ENCODE measurements at places on chromosomes 12 and 14.

- peak; percentile 6 for DNase-seq
Observed at GRCh38 chr14:94011795-94012194, 14.3 kb upstream of the OTUB2 start.

GRCh38 chr12:52402873-52403540 lies 3.1 kb downstream of the KRT82 start:
- no peak for DNase-seq

DNA sequence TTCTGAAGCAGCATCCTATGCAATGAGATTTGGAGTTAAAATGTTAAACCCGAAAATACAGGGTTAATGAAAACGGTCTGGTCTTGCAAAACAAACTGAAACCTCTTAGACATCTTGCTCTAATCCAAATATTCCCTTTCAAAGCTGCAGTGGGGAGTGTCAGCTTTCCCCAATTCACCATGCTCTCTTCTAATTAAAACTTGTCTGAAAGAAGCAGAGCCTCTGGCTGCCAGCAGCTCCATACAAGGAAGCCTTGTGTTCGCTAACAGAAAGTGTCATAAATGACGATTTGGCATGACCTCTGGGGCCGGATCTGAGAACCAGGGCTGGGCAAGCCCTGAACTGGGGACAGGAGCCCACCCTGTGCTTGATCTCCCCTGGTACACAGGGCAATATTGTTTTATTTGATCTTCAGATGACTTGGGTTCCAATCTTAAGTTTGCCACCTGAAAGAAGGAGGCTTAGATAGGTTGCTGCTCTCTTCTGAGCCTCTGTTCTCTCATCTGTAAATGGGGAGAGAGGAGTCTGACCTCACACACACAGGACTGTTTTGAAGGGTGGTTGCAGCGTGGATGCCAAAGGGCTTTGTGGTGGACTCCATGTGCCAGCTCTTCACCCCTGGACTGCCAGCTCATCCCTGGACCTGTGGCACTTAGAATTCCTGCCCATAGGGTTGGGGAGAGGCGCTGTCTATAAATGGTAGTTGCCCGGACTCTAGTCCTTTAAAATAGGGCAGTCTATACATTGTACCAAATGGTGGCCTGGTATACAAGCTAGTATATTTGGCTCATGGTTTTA lies 7.8 kb downstream of the KMT5A start:
- no peak for DNase-seq

DNA sequence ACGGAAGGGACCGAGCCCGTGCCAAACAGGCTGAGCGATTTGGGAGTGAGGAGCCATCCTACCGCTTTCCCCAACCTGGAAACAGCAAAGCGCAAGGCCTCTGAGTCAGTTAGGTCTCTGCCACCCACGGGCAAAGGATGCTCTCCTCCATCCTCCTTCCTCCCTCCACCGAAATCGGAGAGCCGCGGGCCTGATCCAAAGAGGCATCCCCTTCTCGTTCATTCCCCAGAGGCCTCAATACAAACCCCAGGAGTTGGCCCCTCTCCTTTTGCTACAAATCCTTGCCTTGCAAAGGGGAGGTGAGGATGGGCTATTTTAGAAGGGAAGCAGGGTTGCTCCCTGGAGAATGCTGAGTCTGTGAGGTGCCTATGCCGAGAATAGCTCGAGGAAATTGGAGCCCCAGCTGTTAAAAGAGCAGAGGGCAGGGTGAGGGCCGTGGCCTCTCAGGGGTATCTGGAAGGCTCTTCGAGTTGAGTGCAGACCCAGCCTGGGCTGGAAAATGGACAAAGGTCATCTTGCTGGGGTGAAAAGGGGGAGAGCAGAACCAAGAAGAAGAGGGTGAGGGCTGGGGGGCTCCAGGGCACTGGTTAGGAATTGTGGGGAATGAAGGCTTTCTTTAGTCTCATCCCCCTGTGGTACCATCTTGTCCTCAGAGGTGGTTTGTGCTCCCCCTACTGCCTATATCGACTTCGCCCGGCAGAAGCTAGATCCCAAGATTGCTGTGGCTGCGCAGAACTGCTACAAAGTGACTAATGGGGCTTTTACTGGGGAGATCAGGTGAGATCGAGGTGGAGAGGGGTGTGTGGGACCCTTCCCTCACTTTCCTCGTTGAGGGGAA lies 1.1 kb downstream of the TPI1 start:
- DNase-seq, result peak; percentile 45

DNA sequence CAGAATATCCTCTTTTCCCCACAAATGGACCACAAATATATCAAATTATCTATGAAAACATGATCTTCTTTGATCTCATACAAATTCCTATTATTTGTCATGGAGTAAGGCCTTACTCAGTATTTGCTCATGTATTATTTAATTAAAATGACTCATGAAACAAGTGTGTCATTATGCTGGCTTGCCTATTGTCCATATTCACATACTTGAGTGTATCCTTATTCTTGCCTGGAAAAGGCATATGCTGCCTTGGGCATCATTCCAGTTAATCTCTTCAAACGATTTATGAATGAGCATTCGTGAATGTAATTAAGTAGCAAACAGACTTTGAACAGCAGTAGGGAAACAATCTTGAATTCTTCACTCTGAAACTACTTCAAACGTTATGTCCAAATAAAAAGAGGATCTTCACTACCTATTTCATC lies 22.6 kb upstream of the SNRPF start:
- DNase-seq, result no peak

- DNase-seq, result no peak
Observed at GRCh38 chr14:92917041-92917940, 5.7 kb upstream of the CHGA start.

DNA sequence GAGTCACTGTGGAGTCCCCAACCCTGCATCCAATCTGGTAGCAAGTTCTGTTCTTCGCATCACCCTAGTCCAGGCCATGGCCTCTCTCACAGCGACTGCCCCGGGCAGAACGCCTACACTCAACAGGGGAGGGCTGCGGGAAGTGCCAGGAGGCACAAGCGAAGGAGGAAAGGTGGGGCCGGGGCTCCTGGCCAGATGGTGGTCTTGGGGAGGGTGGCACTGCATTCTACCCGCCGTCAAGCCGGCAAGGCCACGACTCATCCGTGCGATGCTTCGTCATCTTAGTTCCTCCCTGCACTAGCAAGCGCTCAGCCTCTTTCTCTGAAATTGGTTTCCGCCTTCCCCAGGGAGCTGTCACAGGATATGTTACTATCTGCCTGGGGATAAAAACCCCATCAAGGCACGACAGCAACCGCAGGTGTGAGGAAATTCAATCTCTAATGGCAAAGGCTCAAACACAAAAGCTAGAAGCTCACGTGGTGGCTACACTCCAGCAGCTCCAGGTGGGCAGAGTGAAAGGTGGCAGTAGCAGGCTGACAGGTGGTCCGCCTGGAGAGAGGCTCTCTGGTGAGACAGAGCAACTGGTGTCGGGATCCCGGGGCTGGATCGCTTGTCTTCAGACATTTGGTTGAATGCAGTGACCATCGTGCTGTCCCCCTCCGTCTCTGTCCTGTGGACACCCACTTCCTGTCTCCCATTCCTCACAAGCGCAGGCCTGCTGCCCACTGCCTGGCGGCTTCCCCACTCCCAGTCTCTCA lies 34.1 kb downstream of the ACADS start:
- DNase-seq, result no peak

DNA sequence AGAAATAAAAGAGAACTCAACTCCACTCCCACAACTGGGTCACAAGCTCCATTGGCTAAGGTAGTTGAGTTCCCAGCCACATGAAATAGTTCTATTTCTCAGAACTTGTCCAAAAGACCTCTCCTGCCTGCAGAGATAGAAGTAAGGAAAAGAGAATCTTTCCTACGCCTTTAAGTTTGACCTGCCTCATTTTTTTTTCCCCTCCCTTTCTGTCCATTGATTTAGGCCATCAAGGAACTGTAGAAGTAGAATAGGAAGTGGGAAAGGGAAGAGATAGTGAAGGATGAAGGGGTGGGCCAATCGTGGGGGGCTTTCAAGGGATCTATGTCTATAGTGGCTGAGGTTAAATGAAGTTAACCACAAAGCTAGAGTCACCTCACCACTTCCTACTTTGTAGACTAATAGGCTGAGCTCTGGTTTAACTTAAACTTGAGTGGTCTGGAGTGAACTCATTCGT lies 13.9 kb upstream of the NUDT4 start:
- no peak for DNase-seq

- no peak for DNase-seq
Observed at GRCh38 chr14:65303190-65303898, 109.2 kb upstream of the FUT8 start.

DNA sequence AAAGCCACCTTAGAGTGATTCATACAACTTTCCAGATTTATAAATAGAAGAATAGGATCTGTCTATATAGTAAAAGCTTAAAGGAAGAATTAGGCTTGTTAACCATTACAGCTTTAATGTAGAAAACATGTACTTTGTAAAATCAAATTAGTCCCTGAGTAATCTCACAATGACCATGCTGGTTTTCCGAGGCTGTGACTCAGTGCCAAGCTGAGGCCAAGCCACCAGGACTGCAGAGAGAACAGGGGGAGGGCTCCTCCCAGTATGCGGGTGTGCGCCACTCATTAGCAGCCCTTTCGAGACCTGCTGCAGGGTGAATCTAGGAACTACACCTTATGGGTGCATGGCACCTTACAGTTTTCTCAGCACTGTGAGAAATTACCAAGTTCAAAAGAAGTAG lies 167.0 kb downstream of the EFCAB11 start:
- no peak for DNase-seq

DNA sequence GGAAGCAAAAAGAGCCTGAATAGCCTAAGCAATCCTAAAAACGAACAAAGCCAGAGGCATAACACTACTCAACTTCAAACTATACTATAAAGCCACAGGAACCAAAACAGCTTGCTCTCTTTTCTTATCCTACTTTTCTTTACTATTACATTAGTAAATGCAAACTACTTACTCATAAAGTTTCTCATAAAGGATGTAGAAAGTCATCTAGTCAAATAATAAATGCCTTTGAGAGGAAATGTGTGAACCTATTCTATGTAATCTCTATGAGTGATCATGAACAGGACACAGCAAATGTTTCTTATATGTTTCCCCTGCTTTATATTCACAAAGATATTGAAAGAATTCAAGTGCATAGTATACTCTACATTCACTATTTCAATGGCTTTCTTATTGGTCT lies 176.9 kb upstream of the MDGA2 start:
- DNase-seq, result no peak

DNA sequence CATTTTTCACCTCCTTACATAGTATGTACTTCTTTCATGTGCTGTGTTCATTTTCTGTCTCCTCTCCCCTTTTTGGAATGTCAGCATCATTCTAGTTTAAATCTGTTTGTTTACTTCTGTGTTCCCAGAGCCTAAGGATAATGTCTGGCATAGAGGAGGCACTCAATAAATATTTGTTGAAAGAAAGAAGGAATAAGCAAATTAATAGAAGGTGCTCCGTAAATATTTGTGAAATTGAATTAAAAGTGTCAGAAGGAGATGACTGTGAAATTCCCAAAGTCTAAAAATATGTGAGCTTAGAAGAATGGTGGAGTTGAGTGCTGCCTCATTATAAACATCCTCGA lies 3.3 kb upstream of the CDKN1B start:
- DNase-seq, result no peak

DNA sequence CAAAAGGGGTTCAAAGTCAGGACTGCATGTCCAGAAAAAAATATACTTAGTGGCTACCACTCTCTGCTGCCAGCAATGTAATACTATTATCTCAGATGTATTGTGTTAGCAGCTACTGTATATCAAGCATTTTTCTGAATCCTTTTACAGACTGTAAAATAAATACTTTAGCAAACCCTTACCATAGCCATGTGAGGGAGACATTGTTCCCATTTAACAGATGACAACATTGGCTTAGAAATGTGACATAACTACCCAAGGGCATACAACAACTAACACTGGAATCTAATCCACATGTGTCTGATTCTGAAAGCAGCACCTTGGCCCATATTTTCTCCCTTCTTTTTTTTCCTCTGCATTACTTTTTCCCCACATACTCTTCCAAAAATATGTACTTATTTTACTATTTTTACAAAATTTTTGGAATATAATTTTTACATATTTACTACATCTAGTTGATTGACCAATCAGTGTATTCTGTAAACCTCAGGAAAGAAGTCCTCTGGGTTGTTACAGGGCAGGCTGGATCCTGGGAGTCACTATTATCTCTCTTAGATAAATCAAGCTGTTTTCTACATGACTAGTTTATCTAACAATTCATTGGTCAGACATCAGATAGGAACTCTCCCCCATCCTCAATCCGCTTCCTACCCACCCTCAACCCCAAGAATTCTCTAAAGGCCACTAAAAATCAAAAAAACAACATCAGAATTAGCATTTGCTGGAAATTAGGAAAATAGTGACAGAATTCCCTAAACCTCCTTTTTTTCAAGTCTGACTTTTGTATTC lies 154.1 kb downstream of the BTG1 start:
- DNase-seq, result no peak

- DNase-seq, result no peak
Observed at GRCh38 chr14:68418174-68419118, 374.4 kb downstream of the ZFP36L1 start.

GRCh38 chr12:46367351-46368029 lies 5.1 kb downstream of the SLC38A2 start:
- no peak for DNase-seq

- no peak for DNase-seq
Observed at GRCh38 chr14:83870546-83871270, 1659.2 kb upstream of the FLRT2 start.

GRCh38 chr12:57225680-57226210 lies 3.8 kb upstream of the SHMT2 start:
- no peak for DNase-seq

DNA sequence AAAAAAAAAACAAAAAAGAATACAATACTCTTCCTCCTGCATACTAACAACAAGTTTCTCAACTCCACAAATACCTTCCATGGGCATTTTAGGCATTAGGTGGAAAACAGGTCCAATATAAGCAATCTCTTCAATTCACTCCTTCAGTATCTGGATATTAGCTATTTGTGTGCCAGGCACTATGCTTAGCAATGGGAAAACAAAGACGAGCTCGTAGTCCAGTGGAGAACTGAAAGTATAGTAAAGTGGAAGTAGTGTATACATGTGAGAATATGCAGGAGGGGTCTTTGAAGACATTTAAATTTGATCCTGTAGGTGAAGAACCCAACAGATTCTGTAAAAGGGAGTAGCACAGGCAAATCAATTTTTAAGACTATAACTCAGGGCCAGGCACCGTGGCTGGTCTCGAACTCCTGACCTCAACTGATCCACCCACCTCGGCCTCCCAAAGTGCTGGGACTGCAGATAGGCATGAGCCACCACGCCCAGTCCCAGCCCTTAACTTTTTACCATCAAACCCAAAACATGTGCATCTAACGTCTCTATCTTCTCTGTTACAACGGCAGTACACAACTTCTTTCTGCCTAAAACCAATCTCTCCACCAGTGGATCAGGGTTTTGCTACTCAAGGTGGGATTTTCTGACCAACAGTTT lies 10.6 kb downstream of the HECTD1 start:
- no peak for DNase-seq

GRCh38 chr14:60977847-60978246 lies 3.0 kb downstream of the TRMT5 start:
- DNase-seq, result no peak
